ENCODE measurements at places on chromosomes 1 and 21. TPM values are rescaled to one million over a fixed set of nuclear protein-coding genes. Genes with fewer than 3 reads are reported as not detected.

The SPRR2E gene
- not detected for total RNA-seq

The GPR52 gene
- total RNA-seq: 3.3 TPM

The NOS1AP gene
- 0.97 TPM for total RNA-seq

The CRABP2 gene
- total RNA-seq: 3.0 TPM

The PLA2G2F gene
- total RNA-seq: not detected

The CD2 gene
- not detected for total RNA-seq

The DDAH1 gene
- total RNA-seq: 134 TPM

The CSF3R gene
- total RNA-seq: not detected

The TDRD10 gene
- total RNA-seq: 0.54 TPM

The SLAMF6 gene
- not detected for total RNA-seq

The FAM163A gene
- not detected for total RNA-seq

The LCE2A gene
- not detected for total RNA-seq

The BLACAT1 gene
- total RNA-seq: 0.13 TPM

The VHLL gene
- total RNA-seq: 0.22 TPM

The AK5 gene
- 0.65 TPM for total RNA-seq

The CCNL2 gene
- total RNA-seq: 111 TPM

The KCNJ9 gene
- total RNA-seq: 0.11 TPM

The C1QC gene
- not detected for total RNA-seq

The CLDN17 gene
- total RNA-seq: not detected

The S100B gene
- total RNA-seq: 28.0 TPM

The FAM151A gene
- total RNA-seq: not detected

The OTUD7B gene
- 28.3 TPM for total RNA-seq

The TTC3 gene
- total RNA-seq: 328 TPM

The CACHD1 gene
- 17.1 TPM for total RNA-seq

The OLIG2 gene
- not detected for total RNA-seq

The TCHHL1 gene
- total RNA-seq: not detected

The ACTA1 gene
- total RNA-seq: not detected

The TNFRSF25 gene
- 2.8 TPM for total RNA-seq

The TCHH gene
- not detected for total RNA-seq

The RHD gene
- not detected for total RNA-seq

The ZNF683 gene
- not detected for total RNA-seq

The OR6Y1 gene
- not detected for total RNA-seq

The ESPN gene
- under 0.01 TPM for total RNA-seq

The MCOLN2 gene
- 10.2 TPM for total RNA-seq

The NUP210L gene
- 0.86 TPM for total RNA-seq

The NECAP2 gene
- 67.0 TPM for total RNA-seq

The CRNN gene
- total RNA-seq: not detected

The PHACTR4 gene
- 24.8 TPM for total RNA-seq

The SPRR2G gene
- not detected for total RNA-seq

The CYP4Z1 gene
- total RNA-seq: under 0.01 TPM

The SLC26A9 gene
- not detected for total RNA-seq

The PLCH2 gene
- 0.76 TPM for total RNA-seq

The MR1 gene
- total RNA-seq: 31.9 TPM

The LCA5L gene
- total RNA-seq: 3.6 TPM

The SHCBP1L gene
- total RNA-seq: 0.11 TPM

All from articular chondrocyte of knee joint (primary cell).